ENCODE measurements at places on chromosomes 3 and 15. TPM values are rescaled to one million over a fixed set of nuclear protein-coding genes. Genes with fewer than 3 reads are reported as not detected.

The ZNF774 gene
- 4.0 TPM for total RNA-seq

The ERC2 gene
- total RNA-seq, result not detected

- no peak for DNase-seq
- H3K36me3 ChIP-seq, result no peaks in the 10 kb centered on the region
- H3K4me3 ChIP-seq, result no peak overlapping the region
- H3K4me1 ChIP-seq, result no peaks in the 10 kb centered on the region
Observed at GRCh38 chr3:151564261-151564660, 103.4 kb upstream of the IGSF10 start.

- no peaks in the 10 kb centered on the region for H3K36me3 ChIP-seq
- H3K4me1 ChIP-seq, result no peaks in the 10 kb centered on the region
- H3K4me3 ChIP-seq, result no peak overlapping the region
- DNase-seq, result no peak
- no peaks in the 10 kb centered on the region for H3K27me3 ChIP-seq
- no peak overlapping the region for H3K27ac ChIP-seq
Observed at GRCh38 chr3:36548712-36549111, 168.4 kb downstream of the STAC start.

DNA sequence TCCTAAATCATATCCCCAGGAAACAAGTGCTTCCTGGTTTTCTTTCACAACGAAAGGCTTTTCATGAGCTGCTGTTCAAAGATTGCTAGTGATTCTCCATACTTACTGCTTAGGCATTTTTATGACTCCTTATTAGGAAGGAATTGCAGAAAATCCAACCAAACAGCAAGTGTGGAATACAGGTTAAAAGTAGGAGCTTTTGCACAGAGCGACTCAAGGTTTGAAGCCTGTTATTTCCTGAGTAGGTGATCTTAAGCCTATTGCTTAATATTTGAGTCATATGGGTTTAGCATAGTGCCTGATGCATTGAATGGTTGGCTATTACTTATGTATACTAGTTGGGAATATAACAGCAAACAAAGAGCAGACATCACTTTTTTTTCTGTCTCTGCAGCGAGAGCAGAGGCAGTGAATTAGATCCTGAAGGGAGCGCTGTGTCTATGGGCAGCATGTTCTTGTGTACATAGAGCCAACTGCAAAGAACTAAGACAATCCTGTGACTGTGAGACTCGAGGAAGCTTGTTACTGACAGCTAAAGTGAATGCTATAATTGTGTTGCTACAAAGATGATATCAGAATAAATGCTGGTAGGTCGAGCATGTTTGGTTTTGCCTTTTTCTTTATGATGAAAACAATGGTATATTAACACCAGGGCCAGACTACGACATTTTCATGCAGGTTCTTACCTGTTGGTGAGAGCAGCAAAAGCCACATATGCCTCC lies 6.3 kb downstream of the TM4SF1 start:
- peaks cover 57% of the 10 kb centered on the region for H3K4me1 ChIP-seq
- H3K4me3 ChIP-seq, result no peak overlapping the region
- DNase-seq, result no peak
- H3K27me3 ChIP-seq, result no peaks in the 10 kb centered on the region
- H3K27ac ChIP-seq, result no peak overlapping the region
- H3K36me3 ChIP-seq, result no peaks in the 10 kb centered on the region

Data from HCT116 (cell line).